ENCODE measurements at places on chromosomes 12 and 14. TPM values are rescaled to one million over a fixed set of nuclear protein-coding genes. Genes with fewer than 3 reads are reported as not detected.

Gene KRT6B
- 0.05 TPM for total RNA-seq

Gene SERPINA12
- total RNA-seq: not detected

Gene CCDC38
- not detected for total RNA-seq

Gene ESR2
- total RNA-seq: 0.56 TPM

Gene TSPAN19
- under 0.01 TPM for total RNA-seq

Gene PGAM5
- 63.3 TPM for total RNA-seq

Gene LRTM2
- total RNA-seq: not detected

Gene ASB2
- total RNA-seq: not detected

Gene TAS2R31
- 6.8 TPM for total RNA-seq
